NCI-H1105 treated with DMSO at 0.1 percent for 48 hours (cell line): ENCODE measurements at places on chromosomes 2 and 18.

DNA sequence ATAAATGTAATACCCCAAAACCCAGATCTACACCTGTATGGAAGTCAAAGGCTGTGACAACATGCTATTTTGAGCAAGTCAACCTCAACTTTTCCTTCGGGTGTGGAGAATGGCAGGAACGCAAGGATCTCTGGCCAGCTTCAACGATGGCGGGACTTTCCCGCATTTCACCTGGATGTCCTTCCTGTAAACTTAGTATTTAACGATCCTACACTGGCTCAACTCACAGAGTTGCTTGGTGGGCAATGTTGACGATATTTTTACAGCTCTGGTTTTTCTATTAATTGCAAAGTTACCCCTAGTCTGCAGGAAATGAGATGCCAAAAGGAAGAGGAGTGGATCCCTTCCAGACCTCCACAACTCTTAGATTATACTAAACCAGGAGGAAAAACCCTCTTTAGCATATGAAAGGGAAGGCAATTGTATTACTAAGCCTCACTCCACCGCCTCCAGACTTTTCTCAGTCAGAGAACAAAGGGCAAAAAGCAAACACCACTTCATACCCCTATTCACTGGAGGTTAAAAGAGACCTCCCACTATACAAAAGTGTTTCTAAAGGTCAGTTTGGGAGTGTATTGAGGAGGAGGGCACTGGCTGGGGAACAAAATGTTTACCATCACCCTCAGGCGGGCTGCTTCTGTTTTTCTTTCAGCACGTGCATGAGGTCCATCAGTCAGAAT, 56.5 kb upstream of the ACVR1 start:
- no peak for DNase-seq

GRCh38 chr2:188776634-188777033, 197.5 kb upstream of the COL3A1 start:
- DNase-seq: no peak

DNA sequence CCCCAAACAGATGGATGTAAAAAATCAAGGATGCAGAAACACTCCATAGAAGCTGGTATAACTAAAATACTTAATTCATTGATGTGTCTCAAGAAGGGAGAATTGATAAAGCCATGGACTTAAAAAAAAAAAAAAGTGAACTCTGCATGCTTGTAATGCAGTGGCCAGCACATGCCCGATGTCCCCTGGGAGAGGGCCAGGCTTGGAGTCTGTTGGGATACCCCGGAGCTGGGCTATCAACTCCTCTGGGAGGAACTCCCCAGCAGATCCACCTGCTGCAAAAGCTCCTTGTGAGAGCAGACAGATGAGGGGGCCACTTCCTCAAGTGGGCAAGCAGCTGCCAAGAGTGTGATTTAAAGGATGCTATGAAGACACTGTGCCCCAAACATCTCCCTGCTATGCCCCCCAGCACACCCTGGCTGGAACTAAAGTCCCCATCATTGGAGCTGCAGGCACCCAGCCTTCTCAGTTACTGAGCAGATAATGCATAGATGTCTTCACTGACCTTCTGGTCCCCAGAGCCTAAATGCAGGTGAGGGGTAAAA, 311.5 kb upstream of the ID2 start:
- no peak for DNase-seq

DNA sequence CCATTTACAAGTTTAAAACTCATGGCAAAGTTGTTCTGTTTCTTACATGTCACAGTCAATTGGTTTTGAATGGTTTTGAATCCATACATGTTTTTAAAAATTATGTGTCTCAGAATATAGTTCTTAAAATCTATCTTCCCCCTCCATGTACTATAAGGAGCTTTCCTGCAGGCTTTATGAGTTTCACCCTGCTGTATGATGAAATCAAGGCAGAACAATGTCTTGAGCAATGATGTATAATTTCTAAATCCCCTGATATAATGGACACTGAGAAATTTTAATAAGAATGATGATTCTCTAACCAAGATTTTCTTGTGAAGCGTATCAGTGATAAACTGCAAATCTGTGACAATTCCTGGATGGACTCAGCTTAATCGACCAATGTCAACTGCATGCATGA, 10.6 kb upstream of the ZNF516 start:
- no peak for DNase-seq

GRCh38 chr2:19799881-19800780, 101.7 kb downstream of the TTC32 start:
- DNase-seq: no peak

GRCh38 chr2:237057893-237058300, 27.8 kb upstream of the COPS8 start:
- DNase-seq: no peak
